Muscle of arm (tissue), 14 donors: ENCODE measurements at places on chromosomes 4 and X.
A peak's percentile ranks its signal among the peaks of the same experiment; 100 is the strongest.

DNA sequence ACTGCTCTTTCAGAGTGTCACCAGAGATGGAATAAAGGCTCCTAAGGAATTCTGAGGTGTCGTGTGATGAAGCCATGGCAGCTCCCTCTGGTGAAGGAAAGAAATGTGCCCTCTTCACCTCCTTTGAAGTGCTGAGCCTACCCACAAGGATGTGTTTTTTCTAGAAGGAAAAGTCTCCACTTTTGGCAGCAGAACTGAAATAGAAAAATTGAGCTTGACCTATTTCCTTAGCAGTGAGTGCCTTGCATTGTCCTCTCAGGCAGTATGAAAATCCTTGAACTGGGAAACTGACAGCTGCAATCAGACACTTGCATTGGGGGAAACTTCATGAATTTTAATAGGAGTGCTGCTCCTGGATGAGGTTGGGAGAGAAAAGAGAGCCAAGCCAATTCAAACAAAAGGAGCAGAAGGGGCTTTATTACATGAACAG is 95.2 kb downstream of the DCLK2 start:
- DNase-seq = no peak

- no peak for DNase-seq
These were observed 248.6 kb upstream of the BOD1L1 start for GRCh38 chr4:13876131-13876530.

DNA sequence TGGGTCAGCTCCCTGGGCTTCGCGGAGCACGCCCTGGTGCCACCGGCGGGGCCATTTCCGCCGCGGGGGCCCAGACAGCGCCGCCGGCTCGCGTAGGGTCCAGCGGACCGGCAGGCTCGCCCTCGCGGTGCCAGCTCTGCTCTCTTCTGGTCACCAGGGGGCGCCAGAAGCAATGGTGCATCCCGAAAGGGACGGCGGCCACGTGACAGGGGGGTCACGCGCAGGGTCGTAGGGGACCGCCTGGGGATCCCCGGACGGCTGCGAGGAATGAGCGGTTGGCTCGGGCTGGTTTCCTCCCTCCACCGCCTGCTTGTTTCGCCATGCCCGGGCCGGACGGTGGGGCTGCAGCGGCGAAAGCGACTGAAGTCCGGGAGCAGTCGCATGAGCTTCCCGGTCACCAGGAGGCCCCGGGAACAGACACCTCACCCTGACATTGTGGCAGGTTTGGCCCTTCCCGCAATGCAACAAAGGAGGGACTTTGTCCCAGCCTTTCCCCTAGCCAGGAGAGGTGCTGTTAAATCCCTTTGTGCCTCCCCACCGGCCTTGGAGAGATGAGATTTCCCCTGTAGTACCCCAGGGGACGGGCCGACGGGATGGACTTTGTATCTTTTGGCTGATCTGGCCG is 15.8 kb downstream of the ZCCHC12 start:
- peak; percentile 67 for DNase-seq

DNA sequence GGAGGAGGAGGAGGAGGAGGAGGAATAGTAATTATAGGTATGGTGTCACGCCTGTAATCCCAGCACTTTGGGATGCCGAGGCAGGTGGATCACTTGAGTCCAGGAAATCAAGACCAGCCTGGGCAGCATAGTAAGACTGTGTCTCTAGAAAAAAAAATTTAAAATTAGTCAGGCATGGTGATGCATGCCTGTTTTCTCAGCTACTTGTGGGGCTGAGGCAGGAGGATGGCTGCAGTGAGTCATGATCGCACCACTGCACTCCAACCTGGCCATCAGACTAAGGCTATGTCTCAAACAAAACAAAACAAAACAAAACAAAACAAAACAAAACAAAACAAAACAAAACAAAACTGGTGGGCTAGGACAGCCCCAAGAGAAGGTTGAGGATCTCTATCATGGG is 3.0 kb downstream of the STARD8 start:
- no peak for DNase-seq

GRCh38 chr4:155079871-155080270 is 128.6 kb upstream of the NPY2R start:
- no peak for DNase-seq

GRCh38 chr4:101018836-101019235 is 328.5 kb downstream of the PPP3CA start:
- DNase-seq = no peak

- DNase-seq = no peak
These were observed 60.3 kb upstream of the ANTXR2 start for GRCh38 chr4:80133240-80133783.

GRCh38 chr4:103067841-103068547 is 8.6 kb downstream of the SLC9B2 start:
- no peak for DNase-seq

GRCh38 chr4:108828620-108829019 is 65.8 kb upstream of the ETNPPL start:
- no peak for DNase-seq

- no peak for DNase-seq
These were observed 40.7 kb downstream of the SPCS3 start for GRCh38 chr4:176360446-176360845.
